NCI-H748 treated with DMSO at 0.1 percent for 48 hours (cell line): ENCODE measurements at places on chromosomes 11 and 22.

DNA sequence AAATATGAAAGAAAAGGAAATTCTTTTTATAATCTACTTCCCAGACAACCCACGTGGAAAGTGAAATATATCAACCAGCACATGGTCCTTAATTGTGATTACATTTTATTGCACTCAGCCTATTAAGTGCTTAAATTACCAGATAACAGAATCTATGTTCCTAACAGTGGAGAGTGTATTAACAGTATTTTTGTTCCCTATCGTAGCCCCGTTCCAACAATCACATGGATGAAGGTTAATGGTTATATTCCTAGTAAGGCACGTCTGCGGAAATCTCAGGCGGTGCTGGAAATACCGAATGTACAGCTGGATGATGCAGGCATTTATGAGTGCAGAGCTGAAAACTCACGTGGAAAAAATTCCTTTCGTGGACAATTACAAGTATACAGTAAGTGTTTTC lies 626.1 kb upstream of the ARHGAP42 start:
- DNase-seq = no peak

- DNase-seq = no peak
Measured at GRCh38 chr11:68040957-68041591, 2.2 kb downstream of the TCIRG1 start.

GRCh38 chr22:48279461-48279756 lies 1517.0 kb downstream of the TBC1D22A start:
- DNase-seq = no peak

- DNase-seq = no peak
Measured at GRCh38 chr11:2368178-2368850, 8.8 kb upstream of the CD81 start.

DNA sequence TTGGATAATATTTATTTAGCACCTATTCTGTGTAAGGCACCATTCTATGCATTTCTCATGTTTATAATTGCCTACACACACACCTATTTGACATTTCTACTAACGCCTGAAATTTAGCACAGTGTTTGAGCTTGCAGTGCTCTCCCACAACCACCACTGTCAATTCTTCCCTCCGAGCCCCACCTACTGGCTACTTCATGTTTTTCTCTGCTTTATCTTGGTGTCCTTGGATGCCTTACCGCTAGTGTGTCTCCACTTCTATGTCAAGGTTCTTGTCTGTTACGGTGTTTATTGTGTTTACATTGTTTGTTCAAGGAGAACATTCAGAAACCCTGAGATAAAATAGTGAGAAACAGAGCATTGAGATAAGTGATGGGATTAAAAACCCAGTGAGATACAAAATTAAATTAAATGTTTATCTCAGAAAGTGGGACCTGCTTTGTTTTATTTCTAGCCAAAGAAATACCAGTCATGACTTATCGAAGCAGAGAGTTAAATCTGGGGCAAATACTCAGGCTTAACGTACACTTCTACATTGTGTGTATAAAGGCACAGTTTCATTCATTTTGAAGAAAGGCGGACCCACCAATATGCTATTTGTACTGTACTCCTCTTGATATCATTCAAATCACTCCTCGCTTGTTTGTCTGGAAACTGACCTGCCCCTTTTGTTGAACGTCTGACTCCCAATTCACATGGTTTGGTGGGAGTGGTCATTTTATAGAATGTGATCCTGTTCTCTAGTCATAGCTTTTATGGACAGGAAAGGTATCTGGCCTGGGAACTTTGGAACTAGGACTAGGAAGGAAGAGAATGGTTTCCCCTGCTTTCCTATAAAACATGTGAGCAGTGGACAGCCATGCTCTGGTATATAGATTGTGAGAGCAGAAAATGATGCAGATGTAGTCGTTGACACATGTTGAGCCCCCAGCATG lies 39.2 kb upstream of the SLC36A4 start:
- no peak for DNase-seq

DNA sequence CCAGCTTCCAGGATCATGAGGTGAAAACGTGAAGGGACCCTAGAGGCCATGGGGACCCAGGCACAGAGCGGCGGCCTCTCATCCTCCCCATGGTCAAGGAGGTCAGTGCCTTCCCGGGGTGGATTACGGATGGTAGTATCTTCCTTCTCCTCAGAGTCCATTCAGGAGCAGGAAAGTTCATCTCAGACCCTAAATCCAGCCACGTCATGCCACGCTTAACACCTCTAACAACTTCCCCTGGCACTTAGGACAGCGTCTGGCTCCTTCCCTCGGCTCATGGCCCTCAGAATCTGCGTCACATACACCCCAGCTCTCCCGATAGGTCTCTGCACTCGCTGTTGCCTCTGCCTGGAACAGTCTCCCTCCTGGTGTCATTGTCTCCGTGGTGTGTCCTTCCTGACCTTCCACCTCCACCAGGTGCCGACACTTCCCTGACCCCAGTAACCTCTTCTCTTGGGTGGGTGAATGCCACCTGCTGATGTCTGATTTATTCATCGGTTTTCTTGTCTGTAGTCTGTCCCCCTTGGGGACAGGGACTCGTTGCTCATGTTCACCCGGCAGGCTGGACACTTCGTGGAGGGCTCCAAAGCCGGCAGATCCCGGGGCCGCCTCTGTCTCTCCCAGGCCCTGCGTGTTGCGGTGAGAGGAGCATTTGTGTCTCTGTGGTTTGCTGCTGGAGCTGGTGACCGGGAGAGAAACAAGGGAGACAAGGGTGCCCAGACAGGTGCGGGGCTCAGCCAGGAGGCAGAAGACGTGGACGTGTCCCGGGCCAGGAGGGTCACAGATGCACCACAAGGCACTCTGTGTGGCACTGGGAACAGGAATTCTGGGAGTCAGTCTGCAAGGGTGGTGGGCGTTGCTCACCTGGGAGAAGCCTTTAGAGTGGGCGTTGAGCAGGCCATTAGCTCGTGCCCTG lies 1.4 kb downstream of the MYEOV start:
- no peak for DNase-seq

- no peak for DNase-seq
Measured at GRCh38 chr11:6894097-6894496, 1.8 kb upstream of the OR2D2 start.

DNA sequence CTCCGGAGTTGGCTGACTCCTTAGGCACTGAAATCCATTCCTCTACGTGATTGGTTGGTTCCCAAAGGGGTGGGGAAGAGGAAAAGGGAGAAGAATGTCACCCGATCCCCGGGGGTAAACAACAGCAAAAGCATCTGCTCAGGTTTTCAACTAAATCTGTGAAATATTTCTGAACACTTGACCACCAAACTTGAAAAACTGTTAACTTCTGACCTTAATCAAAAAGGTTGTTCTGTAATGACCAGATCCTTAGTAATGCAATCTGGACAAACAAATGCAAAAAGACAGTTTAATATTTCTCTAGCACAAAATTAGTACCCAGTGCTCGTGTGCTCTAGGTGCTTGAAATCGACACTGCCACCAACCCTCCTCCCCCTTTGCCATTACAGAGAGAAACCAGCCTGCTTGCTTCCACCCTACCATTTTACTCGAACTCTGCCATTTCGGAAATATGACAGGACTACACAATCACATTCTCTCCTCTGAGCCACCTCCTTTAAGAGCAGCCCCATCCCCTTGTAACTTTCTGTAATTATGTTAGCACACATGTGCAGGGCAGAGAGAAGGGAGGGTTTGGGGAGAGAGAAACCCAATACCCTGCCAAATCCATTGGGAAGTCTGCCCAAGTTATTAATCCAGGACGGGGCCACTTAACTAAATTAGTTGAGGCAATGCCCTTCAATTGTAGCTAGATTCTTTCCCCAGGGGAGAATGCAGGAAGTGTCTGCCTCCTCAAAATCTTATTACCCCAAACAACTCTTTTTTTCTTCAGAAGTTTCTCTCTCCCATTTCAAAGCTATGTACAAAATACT lies 113.8 kb downstream of the RBFOX2 start:
- peak; percentile 59 for DNase-seq

GRCh38 chr22:42883121-42883520 lies 26.0 kb upstream of the ARFGAP3 start:
- DNase-seq = no peak

DNA sequence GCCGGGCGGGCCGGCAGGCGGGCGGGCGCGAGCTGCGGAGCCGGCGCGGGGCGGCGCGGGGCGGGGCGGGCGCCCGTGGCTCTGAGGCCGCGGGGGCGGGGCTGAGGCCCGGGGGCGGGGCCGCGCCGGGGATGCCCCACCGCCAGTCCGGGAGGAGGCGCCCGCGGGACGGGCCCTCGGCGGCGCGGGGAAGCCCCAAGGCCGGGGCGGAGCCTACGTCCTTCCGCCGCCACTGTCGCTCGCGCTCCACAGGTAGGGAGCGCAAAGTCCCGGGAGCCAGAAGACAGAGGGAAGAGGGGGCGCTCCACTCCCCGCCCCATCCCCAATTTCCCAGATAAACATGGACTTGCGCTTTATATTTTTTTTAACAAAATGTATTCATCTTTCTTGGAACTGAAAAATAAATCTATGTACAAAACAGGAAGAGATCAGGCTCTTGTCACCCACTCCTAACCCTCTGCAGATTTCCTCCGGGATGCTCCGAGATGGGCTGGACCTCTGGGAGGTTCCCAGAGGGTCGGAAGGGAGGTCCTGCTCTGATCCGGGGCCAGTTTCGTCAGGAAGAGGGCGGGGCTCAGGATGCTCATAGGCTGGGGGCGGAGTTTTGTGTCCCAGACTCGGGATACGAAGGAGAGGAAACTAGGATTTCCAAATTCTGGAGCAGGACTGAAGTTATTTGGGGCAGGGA lies at the start of gene MAP4K2:
Gene MAP4K2 (minus strand): TSS at position 57 of the 688 bp plus-strand sequence. CDS start 65 bp downstream, outside the sequence.
- DNase-seq = peak; percentile 61

DNA sequence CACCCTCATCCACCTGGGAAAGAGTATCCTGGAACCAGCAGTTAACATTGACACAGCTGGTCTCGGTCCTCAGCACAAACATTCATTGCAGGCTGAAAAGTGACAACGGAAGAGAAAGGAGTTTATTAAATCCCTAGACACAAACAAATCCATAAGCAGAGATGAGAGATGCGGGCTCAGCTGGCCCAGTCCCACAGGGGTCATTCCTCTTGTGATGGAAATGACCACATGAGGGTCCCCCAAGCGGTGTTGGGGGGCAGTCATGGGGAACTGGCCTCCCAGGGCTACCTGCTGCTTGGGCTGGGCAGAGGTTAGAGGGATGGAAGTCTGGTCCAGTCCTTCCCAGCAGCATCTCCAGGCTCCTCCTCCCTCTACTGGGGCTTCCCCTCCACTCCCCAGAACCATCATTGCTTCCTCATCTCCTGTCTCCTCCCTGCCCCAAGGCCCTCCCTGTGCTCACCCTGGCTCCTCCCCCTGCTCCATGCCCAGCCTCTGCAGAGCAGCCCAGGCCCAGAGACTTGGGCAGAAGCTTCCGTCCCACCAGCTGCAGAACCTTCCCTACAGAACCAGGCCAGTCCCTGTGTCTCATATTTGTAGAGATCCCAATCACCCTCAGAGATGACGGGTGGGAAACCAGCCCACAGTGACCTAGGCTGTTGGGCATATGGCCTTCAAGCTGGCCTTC lies 5.4 kb upstream of the IGLL5 start:
- DNase-seq = peak; percentile 0

- DNase-seq = peak; percentile 10
Measured at GRCh38 chr11:57324154-57324885, 432 bp downstream of the TNKS1BP1 start.

GRCh38 chr11:59285716-59286260 lies 72.9 kb upstream of the OR5AN1 start:
- DNase-seq = no peak

DNA sequence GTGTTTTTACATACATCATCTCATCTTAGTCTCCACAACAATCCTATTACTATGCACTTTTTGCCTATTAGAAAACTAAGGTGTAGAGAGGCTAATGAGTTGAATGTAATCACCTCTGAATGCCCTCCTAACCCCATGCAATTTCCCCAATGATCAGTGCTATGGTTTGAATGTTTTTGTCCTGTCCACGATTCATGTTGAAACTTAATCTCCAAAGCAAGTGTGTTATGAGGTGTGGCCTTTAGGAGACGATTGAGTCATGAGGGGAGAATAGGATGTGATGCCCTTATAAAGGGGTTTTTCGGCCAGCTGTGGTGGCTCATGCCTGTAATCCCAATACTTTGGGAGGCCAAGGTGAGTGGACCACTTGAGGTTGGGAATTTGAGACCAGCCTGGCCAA lies 2.0 kb upstream of the CCDC73 start:
- DNase-seq = no peak

DNA sequence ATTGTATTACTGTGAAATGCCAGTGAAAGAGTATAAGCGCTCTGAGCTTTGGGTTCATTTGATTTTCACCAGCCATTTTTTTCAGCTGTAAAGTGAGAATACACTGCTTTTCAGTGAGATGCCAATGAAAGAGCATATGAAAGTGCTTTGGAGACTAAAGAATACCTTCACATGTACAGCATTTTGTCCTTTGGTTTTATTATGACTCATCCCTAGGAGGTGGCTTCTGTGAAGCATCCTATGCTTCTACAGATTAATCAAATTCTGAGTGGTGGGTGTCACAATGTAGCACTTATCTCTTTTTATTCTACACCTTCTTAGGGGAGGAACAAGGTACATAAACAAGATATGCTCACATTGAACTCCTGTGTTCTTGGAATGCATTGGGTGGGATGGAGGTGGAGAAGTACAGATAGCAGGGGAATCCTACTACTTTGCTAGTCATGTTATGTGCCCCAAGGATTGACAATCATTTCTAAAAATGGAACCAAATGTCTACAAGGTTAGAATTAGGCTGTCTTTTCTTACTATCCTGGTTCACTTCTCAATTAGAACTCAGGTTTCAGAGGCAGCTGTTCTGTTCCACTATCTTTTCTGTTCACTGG lies 18.7 kb downstream of the TRIM44 start:
- no peak for DNase-seq

- no peak for DNase-seq
Measured at GRCh38 chr11:125871391-125872137, 15.9 kb upstream of the HYLS1 start.

- no peak for DNase-seq
Measured at GRCh38 chr11:94737171-94737611, 31.0 kb upstream of the AMOTL1 start.

- no peak for DNase-seq
Measured at GRCh38 chr11:69041516-69041915, 7.2 kb upstream of the TPCN2 start.

DNA sequence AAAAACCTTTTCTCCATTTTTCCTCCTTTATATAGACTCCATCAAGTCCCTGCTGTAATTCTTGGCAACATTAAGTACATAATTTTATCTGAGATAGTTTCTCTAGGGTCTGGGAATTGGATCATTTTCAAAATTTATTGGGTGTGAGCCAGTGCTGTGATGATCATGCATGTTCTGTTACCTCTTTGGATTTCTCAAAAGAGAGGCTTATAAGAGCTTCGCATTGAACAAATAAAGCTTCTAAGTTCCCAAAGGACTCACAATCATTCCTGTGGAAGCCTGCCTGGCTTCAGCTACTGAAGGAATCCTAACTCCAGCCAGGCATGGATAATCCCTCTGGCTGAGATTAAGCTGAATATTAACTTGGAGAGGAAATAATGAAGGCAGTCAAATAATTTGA lies 208.5 kb downstream of the RAB38 start:
- no peak for DNase-seq

GRCh38 chr11:3225159-3225758 lies 6.6 kb upstream of the MRGPRG start:
- no peak for DNase-seq

DNA sequence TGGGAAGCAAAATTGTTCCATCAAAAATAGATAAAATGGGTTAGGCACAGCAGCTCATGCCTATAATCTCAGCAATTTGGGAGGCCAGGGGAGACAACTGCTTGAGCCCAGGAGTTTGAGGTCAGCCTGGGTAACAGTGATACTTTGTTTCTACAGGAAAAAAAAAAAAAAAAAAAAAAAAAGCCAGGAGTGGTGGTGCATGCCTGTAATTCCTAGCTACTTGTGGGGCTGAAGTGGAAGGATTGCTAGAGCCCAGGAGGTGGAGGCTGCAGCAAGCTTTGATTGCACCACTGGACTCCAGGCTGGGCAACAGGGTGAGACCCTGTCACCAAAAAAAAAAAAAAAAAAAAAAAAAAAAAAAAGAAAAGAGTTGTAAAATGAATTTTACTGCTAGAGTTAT lies 49.6 kb downstream of the KIF18A start:
- DNase-seq = no peak
